ENCODE measurements at places on chromosomes 4 and X.

DNA sequence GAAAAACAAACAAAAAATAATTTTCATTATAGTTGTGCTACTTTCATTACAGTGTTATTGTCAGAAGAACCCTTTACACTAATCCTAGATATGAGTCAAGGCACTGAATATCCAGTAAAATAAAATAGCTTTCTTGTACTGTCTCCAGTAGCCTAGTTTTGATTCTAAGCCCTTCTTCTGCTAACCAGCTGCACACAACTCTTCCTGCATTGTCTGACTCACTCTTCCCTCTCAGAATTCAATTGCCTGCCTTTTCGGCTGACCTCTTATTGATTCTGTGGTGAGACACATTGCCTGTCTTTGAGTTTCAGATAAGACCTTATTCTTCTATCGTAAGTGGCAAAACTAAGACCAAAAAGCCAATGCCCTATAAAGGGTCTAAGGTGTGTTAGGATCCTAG is 26.7 kb upstream of the PCDH18 start:
- DNase-seq = no peak

DNA sequence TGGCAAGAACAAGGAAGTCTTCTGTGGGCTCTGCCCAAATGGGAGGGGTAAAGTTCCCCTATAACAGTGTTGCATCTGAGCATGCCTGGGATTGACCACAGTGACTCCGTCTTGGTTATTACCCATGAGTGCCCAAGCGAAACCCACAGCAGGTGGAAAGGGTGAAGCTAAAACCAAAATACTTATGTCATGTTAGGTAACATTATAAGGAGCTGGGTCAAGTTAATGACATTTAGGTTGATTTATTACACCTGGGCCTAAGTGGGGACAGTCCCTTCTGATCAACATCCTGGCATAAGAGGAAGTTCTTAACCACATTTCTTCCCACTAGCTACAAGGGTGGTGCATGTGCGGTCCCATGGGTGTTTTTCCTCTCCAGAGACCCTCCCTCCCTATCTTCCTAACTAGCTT is 1.3 kb upstream of the ZNF732 start:
- DNase-seq = no peak

- no peak for DNase-seq
Observed at GRCh38 chr4:99821918-99822503, 5.4 kb downstream of the DAPP1 start.

DNA sequence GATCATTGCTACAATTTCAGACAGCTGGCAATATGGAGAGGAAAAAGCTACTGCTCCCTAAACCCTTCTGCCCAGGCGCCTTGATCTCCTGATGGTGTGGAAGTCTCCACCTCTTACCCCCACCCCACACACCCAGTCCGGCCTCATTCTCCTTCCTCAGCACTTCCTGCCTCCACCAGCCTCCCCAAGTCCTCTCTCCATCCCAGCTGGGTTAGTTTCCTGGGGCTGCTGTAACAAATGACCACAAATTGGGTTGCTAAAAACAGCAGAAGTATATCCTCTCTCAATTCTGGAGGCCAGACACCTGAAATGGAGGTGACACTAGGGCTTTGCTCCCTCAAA is 1.1 kb upstream of the CCNQ start:
- no peak for DNase-seq

GRCh38 chr4:181541396-181541795 is 701.8 kb upstream of the TENM3 start:
- no peak for DNase-seq

DNA sequence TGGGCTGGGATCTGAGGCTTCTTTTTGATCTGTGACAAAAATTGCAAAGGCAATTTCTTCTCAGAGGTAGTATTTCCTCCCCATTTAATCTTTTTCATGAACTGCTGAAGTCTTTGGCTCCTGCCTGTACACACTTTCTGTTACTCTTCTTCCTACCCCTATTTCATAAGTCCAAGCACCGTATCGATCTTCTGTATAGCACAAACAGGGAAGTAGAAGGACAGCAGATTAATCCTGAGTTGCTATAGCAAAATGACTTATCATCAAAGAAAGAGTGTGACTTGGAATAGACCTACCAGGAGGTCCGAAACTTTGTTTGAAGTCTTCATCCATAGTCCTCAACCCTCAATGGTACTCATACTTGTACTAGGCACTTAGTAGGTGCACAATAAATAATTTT is 22.0 kb downstream of the OTC start:
- no peak for DNase-seq

GRCh38 chrX:21946925-21947641 is 6.6 kb downstream of the SMS start:
- DNase-seq = no peak

- DNase-seq = no peak
Observed at GRCh38 chrX:19642241-19643109, 127.2 kb upstream of the MAP3K15 start.

GRCh38 chr4:26452565-26453531 is 37.4 kb downstream of the CCKAR start:
- no peak for DNase-seq

DNA sequence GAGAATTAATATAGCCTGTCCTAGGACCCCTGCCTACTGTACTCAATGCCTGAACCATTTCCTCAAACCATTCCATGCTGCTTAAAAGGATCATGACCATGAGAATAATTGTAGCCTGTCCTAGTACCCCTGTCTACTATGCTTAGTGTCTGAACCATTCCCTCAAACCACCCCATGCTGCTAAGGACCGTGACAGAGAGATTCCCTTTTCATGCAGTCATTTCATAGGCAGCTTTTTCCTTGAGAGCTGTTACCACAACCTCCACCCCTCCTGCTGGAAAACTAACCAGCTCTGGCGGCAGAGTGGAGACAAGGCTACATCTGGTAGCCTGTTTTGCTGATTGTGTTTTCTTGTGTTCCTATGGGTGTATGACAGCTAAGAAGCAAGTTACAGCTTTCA is 174.9 kb upstream of the SMARCAD1 start:
- no peak for DNase-seq

DNA sequence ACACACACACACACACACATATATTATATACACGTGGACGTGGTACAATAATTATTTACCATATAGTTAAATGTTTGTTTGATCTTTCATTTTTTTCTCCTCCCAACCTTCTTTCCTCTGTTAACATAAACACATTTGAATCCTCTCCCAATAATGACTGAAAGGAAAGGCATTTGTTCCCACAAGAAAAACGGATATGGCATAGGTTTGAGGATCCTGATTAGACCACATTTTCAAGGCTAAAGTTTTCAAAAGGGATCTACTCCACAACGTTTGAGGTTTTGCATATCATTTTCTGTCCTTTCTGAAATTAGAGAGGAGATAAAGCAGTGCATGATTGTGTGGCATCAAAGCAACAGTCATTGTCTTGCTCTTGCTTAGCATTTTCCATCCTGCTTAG is 1883.4 kb downstream of the STIM2 start:
- no peak for DNase-seq

DNA sequence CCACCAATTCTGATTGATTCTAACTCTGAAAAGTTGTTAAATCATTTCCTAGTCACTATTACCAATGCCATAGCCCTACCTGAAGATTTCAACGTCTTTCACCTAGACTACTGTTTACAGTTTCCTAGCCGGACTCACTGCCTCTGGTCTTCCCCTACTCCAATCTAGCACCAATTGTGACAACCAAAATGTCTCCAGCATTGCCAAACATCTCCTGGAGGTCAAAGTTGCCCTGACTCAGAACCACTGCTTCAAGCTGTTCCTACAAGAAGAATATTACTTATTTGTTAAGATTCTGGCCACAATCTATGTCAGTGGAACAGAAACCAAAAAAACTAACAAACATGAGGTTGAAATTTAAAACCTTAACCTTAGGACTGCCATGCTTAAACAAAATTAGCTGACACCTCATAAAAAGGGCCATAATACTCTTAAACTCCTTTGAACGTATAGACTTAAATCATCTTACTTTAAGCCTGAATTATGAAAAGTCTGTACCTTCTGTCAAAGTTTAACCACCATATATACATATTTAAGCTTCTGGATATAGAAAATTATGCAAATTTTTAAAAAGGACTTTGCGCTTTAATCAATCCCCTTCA is 2.1 kb downstream of the PDS5A start:
- no peak for DNase-seq

GRCh38 chr4:113013751-113014150 is 35.7 kb upstream of the ANK2 start:
- DNase-seq = no peak

- no peak for DNase-seq
Observed at GRCh38 chrX:82677286-82677685, 830.8 kb upstream of the POU3F4 start.

DNA sequence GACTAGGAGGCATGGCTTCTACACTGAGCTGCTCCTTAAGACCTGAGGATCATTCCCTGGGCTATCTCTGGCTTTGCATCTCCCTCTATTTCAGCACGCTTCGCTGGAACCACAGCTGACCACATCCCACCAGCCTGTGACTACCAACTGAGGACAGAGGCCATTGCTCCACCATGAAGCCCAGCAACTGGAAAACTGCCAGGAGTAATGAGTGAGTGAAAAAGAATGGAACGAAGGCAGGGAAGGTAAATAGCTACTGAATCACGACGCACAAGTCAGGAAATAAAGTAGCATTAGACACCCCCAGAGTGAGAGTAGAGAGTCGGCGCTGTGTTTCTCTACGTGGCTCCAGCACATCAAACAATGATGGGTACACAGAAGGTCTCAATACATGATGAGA is 314.7 kb downstream of the LDB2 start:
- no peak for DNase-seq

DNA sequence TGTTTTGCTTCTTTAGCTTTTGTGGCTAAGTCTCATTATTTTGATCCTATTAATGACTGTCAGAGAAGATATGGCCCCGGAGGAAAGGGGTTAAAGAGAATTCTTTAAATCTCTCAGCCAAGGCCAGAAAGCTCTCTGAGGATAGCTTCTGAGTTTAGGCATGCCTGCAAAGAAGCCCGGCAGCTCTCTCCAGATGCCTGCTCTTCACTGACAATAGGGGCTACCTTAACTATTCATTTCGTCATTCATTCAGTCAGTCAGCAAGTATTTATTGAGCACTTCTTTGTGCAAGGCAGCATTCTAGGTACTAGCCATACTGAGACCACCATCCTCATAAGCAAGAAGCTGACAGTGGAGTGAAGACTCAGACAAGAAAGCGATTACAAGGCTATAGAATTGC is 34.0 kb upstream of the BMP15 start:
- no peak for DNase-seq

- DNase-seq = no peak
Observed at GRCh38 chr4:56348576-56348975, 38.7 kb downstream of the AASDH start.

DNA sequence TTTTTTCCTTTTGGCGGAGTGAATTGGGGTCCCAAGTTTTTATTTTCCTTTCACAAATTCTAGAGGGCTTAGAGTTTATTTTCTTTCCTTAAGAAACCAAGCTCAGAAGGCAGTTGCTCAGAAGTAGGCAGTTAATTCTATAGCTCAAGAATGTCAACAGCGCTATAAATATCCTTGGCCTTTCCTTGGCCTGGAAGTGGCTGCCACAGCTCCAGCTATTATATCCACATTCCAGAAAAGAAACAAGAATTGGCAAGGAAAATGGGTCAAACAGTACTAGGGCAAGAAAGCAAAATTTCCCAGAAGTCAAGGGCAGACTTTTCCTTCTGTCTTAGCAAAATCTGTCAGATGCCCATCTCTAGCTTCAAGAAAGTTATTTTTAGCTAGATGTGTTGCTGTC is 31.0 kb downstream of the SLC10A6 start:
- no peak for DNase-seq

DNA sequence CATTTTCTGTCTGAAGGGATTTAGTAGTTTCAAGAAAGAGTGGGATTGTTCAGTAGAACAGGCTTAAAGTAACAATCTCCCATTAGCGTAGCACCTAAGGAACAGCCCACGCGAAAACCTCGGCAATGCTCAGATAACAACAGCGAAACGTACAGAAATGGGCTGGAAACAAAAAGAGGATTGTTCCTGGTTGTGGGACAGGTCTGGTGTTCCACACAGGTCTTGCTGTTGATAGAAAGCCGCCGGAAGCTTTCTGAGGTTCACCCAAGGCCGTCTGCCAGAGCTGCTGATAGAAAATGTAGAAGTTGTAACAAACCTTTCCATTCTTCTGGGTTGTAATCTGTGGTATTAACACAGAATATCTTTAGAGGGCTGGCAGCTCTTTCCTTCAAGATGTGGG is 69.4 kb upstream of the CLCN4 start:
- no peak for DNase-seq

DNA sequence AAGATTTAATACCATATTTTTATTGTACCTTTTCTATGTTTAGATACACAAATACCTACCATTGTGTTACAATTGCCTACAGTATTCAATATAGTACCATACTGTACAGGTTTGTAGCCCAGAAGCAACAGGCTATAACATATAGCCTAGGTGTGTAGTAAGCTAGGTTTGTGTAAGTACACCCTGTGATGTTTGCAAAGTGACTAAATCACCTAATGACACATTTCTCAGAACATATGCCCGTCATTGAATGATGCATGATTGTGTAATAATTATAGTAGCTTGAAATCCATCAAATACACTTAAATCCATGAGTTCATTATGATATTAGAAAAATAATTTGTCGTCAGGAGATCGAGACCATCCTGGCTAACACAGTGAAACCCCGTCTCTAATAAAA is 30.8 kb downstream of the GAB3 start:
- no peak for DNase-seq

DNA sequence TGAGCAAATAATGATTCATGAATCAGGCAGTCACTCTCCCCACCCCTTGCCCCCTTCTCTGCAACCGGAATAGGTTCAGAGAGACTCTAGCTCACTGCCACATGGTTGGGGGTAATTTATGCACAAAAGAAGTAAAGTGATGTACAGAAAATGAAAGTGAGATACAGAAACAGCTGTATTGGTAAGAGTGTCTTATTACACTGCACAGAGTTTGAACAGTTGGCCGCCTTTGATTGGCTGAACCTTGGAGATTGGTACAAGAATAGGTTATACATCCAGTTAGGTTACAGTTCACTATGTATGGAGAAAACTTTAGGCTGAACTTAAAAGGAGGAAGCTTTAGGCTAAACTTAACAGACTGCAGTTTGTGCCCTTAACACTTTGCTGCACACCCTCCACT is 34.6 kb upstream of the DIAPH2 start:
- no peak for DNase-seq
